ENCODE measurements at places on chromosomes 1 and 21. TPM values are rescaled to one million over a fixed set of nuclear protein-coding genes. Genes with fewer than 3 reads are reported as not detected.

The SPRR3 gene
- not detected for total RNA-seq

DNA sequence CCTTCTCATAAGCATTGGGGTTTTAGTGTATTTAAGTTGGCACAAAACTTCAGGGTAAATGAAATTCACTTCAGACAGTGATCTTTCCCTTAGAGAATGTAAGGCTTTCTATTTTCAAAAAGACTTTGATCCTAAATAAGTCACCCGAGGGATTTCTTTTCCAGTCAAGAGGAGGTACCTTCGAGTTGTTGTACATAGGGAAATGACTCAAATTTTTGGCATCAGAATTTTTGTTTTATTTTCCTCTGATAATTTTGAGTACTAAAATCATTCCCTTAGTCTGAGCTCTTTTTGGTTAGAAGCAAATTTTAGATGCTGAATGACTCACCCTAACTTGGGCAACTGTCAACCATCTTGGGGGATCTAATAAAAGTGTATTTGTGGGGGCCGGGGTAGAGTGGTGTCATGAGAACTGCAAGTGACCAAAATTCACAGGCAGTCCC, 193.9 kb downstream of the DHRS3 start:
- H3K4me1 ChIP-seq, result peaks cover 31% of the 10 kb centered on the region
- peak overlapping the region; percentile 72 for H3K27ac ChIP-seq
- peak overlapping the region; percentile 34 for H3K4me3 ChIP-seq
- DNase-seq, result no peak

The FNBP1L gene
- 0.31 TPM for total RNA-seq

- no peak overlapping the region for H3K27ac ChIP-seq
- no peaks in the 10 kb centered on the region for H3K4me1 ChIP-seq
- no peaks in the 10 kb centered on the region for H3K36me3 ChIP-seq
- H3K27me3 ChIP-seq, result peaks cover 7% of the 10 kb centered on the region
These were observed 36.2 kb downstream of the LDLRAP1 start for GRCh38 chr1:25579292-25580252.

The HTR6 gene
- not detected for total RNA-seq

The OR2L8 gene
- 0.47 TPM for total RNA-seq

DNA sequence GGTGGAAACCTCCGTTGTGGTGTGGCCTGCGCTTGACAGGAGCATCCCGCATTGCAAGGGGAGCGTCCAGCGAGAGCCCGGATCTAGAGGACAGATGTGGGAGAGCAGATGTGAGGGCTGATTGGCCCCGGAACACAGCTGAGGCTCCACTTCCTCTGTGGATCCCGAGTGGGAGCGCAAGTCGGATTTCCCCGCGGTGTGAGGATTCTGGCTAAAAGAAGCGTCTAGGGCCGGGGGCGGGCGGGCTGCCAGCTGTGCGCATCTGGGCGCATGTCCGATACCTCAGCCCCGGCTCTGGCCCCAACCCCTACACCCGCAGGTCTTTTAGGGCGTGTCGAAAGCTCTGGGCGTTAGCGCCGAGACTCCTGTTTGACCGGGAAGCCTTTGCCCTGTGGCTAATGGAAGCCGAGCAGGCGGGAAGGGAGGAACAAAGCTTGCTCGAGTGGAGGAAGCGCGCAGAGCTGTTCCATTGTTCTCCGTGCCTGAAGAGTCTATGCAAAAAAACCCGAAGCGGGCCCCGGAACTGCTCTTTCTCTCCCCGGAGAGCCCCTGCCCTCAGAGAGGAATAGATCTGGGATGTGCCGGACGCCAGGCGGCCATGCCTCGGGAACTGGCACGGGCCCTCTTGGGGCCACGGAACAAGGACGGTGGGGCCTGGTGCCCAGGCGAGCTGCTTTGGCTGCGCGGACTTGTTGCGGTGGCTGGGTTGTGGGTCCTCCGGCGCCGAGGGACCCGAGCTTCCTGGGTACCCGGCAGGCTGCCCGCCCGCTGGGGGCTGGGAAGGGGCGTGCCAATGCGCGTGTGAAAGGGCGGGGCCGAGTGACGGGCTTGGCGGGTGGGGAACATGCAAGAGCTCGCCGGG, 111.1 kb downstream of the NAV1 start:
- H3K27me3 ChIP-seq, result peaks cover 24% of the 10 kb centered on the region
- no peak overlapping the region for H3K27ac ChIP-seq
- H3K36me3 ChIP-seq, result no peaks in the 10 kb centered on the region
- no peaks in the 10 kb centered on the region for H3K4me1 ChIP-seq
- DNase-seq, result no peak
